NCI-H774 (cell line): ENCODE measurements at places on chromosomes 6 and 20.

GRCh38 chr20:61544910-61545889 is 293.1 kb downstream of the CDH4 start:
- DNase-seq, result no peak

DNA sequence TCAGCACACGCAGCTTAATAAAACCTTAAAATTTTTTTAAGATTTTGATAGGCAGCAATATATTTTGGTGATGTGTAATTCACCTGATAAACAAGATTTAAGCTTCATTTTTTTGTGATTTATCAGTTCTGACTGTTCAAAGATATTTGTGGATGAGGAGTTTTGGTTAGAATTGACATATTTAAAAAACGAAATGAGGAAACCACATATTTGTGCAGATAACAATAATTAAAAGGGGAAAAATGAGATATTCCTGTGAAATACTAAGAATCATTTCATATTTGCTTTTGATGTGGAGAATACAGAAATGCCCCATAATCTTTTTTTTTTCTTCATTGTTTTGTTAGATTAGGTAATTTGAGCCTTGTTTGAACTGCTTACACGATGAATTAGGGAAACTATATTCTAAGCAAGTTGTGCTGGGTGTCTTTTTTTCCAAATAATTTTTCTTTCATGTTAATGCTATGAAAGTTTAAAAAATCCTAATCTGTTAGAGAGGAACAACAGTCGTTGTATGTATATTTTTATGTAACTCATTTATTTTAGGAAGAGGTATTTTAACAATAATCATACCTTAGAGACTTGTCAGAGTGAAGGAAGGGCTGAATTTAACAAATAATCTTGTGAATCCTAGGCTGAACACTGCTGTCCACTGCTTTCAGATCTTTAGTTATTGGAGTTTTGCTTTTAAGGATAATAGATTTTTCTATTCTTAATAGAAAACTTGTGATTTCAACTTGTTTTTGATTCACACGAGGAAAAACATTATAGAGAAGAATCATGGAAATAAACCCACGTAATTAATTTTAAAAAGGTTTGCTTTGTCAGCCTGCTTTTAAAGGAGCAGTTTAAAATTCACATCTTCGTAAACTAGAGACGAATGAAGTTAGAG is 4.0 kb downstream of the ARID1B start:
- DNase-seq, result no peak

DNA sequence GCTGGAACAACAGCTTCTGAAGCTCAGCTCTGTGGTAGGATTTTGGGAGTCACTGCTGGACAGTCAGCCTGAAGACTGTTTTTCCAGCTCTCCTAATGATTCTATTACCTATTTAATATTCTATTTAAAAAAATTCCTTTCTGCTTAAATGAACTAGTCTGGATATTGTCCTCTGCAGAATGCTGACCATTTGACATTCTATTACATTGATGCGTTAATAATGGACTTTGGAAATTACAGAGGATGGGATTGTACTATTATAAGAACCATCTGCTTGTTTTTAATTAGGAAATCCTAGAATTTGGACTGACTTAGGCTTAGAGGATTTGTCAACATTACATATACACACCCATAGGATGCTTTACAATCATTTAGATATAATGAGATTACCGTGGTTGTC is 19.7 kb downstream of the LRP11 start:
- DNase-seq, result no peak

DNA sequence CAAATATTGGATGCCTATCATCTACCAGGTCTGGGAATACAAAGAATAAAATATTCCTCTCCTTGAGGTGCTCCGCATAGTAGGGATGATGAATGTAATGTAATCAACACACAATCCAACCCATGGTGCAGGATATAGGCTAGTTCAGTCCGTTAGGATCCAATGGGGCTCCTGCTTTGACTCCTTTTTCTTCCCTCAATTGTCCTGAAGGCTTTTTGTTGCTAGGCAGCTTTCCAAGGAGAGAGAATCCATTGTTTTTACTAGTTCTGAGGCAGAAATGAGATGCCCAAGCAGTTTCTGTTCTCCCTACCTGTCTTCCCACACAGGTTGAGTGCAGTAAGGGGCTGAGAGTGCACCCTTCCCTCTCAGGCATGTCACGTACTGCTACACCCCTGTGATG is 12.1 kb downstream of the WRNIP1 start:
- DNase-seq, result no peak

- no peak for DNase-seq
Observed at GRCh38 chr6:139184047-139184446, 49.2 kb downstream of the HECA start.

- peak; percentile 5 for DNase-seq
Observed at GRCh38 chr20:59598625-59599310, 5.6 kb upstream of the PHACTR3 start.

DNA sequence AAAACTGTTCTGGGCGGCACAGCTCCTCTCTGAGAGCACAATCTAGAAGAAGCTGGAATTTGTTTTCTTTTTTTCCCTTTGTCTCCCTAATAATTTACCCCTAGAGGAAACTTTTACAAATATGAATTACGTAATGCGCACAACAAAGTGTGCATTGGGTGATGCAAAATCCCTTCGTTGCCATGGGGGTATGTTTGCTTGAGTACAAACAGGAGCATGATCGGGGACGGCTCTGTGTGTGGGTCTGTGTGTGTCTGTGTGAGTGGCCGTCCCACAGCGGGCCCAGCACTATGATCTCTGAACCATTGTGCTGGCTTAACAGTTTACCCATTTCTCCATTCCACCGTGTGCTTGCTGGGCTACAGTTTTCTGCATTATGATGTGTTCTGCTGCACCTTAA is 278.2 kb downstream of the CDC5L start:
- DNase-seq, result no peak

DNA sequence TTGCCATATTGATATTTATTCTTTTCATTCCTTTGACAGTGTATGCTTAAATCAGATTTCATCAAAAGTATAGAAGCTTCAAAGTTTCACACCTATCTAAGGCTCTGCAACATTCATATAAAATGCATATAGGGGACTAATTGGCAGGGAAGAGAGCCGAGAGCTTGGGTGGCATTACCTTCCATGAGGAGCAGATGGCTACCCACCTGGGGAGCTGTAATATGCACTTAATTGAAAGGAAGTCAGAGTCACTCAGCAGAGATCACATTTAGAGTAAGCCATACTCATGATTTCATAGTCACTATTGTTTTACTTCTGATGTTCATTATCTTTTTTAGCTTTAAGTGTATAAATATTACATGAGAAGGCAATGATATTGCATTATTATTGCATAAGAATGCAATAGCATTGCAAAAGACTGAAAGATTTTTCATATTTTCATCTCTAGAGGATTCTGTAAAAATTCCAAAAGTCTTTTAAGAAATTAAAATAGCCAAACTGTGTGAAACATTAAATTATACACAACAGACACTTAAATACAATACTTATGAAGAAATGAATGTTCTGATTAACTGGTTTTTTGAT is 1305.2 kb downstream of the EPHA7 start:
- no peak for DNase-seq

DNA sequence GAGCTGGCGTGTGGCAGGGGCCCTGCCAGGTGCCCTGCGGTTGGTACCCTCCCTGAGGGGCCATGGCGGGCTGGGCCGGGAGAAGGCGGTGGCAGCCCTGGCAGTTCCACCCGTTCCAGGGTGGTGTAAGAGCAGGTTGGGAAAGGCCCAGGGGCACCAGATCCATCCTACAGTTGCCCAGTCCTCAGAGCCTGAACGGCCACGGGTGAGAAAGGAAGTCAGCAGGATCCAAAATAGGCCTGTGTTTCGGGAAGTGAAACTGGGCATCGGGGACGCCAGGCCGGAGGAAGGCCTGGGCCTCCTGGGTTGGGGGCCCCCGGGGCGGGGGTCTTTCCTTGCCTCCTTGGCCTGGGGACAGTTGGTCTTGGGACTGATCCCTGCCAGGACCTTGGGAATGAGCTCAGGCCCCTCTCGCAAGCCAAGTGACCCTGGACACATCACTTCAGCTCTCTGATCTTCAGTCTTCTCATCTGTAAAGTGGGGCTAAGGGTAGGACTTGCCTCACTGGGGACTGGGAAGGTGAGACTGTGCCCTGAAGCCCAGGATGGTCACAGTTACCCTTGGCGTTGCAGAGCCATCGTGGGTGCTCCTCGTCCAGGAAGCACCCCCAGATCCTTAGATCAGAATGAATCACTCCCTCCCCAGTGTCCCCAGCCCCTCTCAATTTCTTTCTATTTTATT is 18.1 kb upstream of the NOL4L start:
- DNase-seq, result no peak

DNA sequence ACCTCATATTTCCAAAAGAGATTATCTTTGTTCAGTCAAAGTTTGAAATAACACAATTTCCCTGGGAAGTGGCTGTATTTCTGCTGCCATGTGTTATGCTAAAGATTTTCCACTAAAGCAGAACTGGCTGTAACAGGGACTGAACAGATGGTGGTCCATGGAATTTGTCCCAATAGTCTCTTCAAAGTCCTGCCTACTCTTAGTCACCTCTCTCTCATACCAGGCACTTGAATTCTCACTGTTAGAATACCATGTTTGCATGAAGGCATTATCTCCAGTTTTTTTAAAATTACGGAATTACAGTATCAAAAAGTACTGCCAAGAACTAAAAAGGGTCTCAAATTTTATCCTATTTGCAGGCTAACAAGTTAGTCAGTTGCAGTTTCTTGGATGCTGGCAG is 105.0 kb upstream of the HDDC2 start:
- DNase-seq, result no peak

DNA sequence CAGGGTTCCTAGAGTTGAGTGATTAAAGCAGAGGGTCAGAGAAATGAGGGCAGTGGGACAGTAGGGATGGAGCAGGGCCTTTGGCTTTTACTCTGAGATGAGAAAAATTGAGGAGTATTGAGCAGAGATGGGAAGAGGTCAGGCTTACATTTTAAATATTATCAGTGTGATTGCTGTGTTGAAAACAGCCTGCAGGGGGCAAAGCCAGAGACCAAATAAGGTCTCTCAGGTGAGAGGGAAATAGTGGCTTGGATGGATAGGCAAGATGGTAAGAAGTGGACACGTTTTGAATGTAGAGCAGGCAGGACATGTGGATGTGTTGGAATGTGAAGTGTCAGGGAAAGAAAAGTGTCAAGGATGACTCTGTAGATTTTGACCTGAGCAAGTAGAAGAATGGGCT is 105.0 kb upstream of the MAP3K7 start:
- no peak for DNase-seq

- no peak for DNase-seq
Observed at GRCh38 chr6:77286541-77286940, 176.8 kb downstream of the HTR1B start.

DNA sequence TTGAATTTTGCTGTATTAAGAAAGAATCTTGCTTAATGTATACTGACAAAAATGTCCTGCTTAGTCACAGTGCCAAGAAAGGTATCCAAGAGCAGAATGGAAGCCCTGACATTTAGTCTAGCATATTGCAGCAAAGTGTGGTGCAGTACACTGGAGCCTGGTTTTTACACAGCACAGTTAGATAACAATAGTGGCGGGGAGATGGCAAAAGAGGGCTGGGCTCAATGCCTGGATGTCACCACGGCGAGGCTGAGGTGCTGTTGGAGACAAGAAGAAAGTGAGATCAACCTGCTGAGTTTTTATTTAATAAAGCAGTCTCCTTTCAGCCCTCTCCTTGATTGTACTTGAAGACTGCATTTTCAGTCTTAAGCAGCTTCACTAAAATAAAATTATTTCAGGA is 426.0 kb downstream of the LMBRD1 start:
- no peak for DNase-seq

GRCh38 chr6:33313105-33313708 is 671 bp downstream of the TAPBP start:
- DNase-seq, result peak; percentile 51

DNA sequence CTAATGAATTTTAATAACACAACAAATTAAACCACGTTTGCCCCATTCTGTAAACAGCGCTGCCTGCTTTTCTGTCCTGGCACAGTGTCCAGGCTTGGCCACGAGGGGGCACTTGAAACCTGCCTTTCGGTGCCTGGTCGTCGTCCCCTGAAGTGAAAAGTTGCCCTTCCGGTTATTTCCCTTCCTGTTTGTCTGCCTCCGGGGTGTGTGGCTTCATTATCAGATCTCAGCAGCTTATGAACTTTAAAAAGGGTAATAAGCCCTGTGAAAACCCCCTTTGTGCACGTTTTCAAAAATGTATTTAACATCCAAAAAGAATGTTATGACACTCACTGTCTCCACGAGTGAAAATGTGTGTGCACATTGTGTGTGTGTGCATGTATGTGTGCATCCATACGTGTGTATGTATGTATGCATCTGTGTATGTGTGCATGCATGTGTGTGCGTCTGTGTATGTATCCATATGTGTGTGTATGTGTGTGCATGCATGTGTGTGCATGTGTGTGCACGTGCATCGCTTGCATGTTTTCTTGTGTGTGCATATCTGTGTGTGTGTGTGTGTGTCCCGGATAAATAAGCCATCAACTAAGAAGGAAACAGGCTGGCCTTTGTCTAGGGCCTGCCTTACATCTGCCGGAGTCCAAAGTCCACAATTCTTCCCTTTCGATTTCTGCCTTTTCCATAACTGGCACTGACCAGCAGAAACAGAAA is 358.4 kb downstream of the THBS2 start:
- peak; percentile 92 for DNase-seq

GRCh38 chr6:39911513-39912125 is 22.6 kb downstream of the MOCS1 start:
- DNase-seq, result no peak

DNA sequence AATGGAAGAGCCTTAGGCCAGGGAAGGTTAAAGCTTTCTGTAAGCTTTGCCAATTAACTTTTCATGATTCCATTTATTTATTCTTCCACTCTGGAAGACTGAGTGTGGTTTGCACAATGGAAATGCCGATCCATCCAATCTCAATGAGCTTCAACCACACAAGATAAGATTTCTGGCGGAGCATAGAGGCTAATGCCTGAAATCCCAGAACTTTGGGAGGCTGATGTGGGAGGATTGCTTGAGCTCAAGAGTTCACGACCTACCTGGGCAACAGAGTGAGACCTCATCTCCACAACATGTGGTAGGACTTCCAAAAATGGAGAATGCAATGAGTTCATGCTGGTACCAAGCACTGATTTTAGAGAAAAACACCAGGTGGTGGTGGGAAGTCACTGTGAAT is 6.2 kb downstream of the ENPP1 start:
- DNase-seq, result no peak

DNA sequence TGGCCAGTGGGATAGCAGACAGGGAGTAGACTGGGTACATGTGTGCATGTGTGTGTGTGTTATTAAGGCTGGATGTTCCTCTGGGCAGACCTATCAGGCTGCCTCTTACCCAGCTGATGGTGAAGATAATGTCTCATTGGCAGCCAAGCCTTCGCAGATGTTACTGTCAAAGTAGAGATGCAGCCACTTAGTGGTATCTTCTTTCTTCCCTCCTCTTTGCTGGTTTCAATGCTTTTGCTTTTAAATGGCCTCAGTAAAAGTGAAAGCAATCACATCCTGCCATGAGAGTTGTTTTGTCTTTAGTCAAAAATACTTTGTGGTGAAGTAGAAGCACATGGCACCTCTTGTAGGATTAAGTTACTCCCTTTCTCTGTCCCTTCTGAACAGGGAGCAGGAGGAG is 57.5 kb downstream of the SNRNP48 start:
- no peak for DNase-seq

- no peak for DNase-seq
Observed at GRCh38 chr6:81950877-81951276, 198.4 kb upstream of the TENT5A start.

DNA sequence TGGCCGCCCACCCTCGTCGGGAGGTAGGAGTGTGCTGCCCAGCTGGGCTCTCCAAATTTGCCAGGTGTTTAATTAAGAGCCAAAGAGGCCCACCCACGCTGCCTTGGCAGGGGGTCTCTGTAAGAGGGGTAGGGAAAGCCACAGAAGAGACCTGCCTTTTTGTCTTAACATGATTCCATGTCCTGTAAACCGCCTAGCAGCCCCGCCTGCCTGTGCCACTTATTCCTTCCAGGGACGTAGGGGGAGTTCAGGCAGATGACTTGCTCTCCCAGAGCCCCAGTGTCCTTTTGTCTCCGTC is 2.1 kb downstream of the FAM210B start:
- no peak for DNase-seq
